Left lung (tissue), 14 donors: ENCODE measurements at places on chromosomes 3 and 15. TPM values are rescaled to one million over a fixed set of nuclear protein-coding genes. Genes with fewer than 3 reads are reported as not detected.

GRCh38 chr3:32177702-32178198 lies 60.7 kb upstream of the CMTM8 start:
- no peak for DNase-seq

- DNase-seq = no peak
Measured at GRCh38 chr3:149990423-149990948, 19.8 kb upstream of the PFN2 start.

GRCh38 chr3:183779896-183780465 lies 45.4 kb downstream of the MAP6D1 start:
- DNase-seq = no peak

- DNase-seq = no peak
Measured at GRCh38 chr3:193827040-193827669, 234.1 kb downstream of the OPA1 start.

DNA sequence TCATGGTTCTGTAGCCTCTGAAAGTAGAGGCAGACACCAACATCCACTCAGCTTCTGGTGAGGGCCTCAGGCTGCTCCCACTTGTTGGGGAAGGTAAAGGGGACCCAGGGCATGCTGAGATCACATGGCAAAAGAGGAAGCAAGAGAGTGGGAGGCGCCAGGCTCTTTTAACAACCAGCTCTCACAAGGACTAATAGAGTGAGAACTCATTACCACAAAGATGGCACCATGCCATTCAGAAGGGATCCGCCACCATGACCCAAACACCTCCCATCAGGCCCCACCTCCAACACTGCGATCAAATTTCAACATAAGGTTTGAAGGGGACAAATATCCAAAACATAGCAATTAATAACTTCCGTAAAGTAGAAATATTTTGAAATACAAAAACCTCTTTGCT lies 192.3 kb downstream of the OCA2 start:
- DNase-seq = no peak

- no peak for DNase-seq
Measured at GRCh38 chr3:126077754-126078153, 6.2 kb downstream of the SLC41A3 start.

DNA sequence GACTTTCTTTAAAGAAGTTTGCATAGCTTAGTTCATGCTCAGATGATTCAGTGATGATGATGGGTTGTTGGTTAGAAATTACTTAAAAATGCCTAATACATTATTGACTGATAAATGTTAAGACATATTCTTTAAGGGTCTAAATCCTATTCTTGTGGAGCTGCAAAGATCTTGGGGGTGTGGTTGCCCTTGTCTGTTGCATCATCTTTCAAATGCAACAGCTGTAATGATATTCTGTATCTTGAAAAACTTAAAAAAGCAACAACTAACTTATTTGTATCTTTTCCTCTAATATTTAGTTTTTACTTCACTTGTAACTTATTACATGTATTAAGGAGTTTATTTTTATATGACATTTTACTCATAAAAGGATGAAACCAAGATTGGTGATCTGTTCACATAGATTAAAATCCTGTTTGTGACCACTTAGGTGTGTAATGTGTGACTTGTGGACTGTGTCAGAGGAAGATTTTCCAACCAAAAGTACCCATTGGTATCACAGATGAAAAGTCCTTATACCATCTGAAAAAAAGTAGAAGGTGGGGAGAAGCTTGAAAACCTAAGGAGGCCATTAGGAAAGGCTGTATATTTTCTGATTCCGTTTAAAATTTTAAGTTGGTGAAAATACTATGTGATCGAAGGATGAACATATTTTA lies 142.8 kb downstream of the IGF1R start:
- DNase-seq = no peak

DNA sequence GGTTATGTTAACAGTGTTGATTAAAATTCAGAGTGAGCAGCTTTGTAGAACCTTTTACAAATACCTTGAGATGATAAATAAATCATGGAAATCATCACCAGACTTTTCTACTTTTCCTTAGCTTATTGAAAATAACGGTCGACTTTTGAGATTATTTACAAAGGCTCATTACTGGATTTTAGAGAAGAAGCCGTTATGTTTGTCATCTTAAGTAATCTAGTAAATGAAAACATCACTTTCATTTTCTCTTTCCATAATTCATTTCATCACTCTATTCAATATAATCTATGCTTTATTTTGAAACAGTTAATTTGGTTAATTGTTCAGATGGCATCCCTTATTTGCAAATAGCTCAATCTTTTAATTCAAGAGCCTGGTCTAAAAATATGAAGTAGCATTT lies 3.6 kb downstream of the PLCL2 start:
- no peak for DNase-seq

The EDC3 gene
- 28.0 TPM for total RNA-seq

The SLC15A2 gene
- total RNA-seq = 30.9 TPM

The CD200R1 gene
- total RNA-seq = 1.2 TPM

The FGD5 gene
- total RNA-seq = 48.7 TPM

The WWTR1 gene
- 76.6 TPM for total RNA-seq

The PRSS50 gene
- 0.26 TPM for total RNA-seq

The NECTIN3 gene
- 26.0 TPM for total RNA-seq

The NRG4 gene
- 0.32 TPM for total RNA-seq

The ANKUB1 gene
- 2.2 TPM for total RNA-seq

The CEMIP gene
- total RNA-seq = 12.4 TPM
